ENCODE measurements at places on chromosomes 2 and 18.

- peak; percentile 58 for DNase-seq
Observed at GRCh38 chr2:119389615-119390306, 23.0 kb downstream of the DBI start.

GRCh38 chr2:237858294-237859081, 935 bp upstream of the RAMP1 start:
- DNase-seq, result peak; percentile 62

DNA sequence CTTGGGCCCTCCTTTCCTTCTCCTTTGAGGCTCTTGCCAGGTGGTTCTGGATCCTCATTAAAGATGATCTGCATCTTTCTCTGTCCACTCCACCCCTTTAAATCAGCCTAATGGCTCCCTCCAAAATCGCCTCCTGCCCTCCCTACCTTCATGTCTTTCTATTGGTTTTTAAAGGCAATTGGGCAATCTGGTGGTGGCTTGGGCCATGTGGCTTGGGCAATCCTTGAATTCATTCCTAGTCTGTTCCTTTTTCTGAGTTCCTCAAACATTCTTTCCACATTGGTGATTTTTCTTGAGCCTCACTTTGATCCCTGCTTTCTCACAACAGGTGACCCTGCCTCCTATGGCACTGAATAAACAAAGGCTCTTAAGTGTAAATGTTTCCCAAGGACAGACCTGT, 266.2 kb upstream of the REV1 start:
- no peak for DNase-seq

GRCh38 chr2:145569108-145569507, 1049.2 kb upstream of the ZEB2 start:
- no peak for DNase-seq

GRCh38 chr2:101089942-101090799, 61.0 kb downstream of the TBC1D8 start:
- no peak for DNase-seq

- DNase-seq, result no peak
Observed at GRCh38 chr2:100978582-100979191, 23.4 kb upstream of the RPL31 start.

DNA sequence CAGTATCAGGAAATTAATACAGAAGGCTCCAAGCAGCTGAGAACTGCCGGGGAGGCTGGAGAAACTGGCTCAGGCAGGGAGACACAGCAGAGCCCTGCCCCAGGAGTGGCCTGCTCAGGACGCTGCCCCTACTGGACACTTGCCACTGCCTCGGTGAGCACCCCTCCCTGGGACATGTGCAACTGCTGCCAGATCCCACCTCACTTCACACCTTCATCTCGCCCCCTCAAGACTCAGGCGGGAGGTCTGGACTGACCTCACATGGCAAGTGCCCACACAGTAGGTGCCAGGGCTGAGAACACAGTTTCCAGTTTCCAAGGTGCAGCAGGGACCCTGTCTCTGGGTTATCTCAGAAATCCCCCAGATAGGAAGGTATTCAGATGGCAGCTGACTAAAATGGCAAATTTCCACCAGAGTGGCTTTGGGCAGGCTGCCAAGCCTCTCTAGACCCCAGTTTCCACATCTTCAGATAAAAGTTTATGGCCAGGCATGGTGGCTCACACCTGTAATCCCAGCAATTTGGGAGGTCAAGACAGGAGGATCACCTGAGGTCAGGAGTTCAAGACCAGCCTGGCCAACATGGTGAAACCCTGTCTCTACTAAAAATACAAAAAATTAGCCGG, 33.7 kb upstream of the LBH start:
- no peak for DNase-seq

GRCh38 chr2:106990297-106990696, 104.3 kb upstream of the ST6GAL2 start:
- peak; percentile 87 for DNase-seq

DNA sequence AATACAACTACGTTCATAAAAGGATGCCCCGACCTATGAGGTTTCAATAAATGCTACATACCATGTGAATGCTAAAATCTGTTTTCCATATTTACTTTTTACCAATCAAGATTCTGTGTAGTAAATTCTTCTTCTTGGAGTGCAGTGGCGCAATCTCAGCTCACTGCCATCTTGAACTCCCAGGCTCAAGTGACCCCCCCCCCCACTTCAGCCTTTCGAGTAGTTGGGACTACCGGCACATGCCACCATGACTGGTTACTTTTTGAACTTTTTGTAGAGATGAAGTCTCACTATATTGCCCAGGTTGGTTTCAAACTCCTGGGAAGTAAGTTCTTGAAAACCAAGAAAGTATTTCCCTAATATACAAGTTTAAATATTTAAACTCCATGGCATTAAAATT, 14.4 kb upstream of the USP34 start:
- no peak for DNase-seq

GRCh38 chr2:26809211-26809610, 23.4 kb downstream of the CENPA start:
- DNase-seq, result no peak

DNA sequence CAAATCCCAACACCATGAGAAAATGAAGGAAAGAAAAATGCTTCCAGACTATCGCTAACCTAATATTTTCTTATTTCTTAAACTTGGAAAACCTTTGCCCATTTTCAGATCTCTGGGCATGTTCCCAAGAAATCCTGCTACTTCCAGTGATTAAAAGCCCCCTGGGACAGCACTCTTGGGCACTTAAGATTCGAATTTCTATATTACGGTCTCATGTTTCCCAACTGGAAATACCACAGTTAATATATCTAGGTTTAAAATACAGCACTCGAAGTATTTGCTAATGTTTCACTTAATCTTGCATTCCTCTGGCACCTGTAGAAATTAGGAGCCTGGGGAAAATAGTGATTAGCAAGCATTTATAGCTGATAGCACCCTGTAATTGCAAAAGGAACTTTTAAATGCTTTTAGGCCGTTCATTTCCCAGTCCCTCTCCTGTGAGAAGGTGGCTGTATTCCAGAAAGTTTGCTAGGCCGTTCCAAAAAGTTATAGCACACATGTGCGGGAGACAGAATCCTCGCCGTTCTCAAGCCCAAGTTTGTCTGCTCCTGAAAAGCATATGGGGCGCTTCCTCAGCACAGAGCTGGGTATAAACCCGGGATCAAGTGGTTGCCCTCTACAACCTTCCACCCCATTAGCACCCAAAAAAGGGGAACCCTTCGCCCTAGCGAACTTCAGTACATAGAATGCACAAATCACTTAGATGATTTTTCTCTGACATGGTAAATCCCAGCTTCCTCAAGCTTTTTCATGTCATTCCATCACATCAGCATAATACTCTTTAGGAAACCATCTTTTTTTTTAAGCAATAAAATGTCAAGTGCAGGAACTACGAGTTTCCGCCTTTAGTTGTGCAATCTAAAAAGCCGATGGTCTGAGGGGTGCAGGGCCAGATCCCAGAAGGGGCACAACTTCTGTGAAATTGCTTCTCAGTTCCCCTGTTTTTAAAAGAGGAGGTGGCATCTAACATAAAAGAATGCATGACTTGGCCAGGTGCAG, 60.6 kb downstream of the DIPK1C start:
- no peak for DNase-seq

DNA sequence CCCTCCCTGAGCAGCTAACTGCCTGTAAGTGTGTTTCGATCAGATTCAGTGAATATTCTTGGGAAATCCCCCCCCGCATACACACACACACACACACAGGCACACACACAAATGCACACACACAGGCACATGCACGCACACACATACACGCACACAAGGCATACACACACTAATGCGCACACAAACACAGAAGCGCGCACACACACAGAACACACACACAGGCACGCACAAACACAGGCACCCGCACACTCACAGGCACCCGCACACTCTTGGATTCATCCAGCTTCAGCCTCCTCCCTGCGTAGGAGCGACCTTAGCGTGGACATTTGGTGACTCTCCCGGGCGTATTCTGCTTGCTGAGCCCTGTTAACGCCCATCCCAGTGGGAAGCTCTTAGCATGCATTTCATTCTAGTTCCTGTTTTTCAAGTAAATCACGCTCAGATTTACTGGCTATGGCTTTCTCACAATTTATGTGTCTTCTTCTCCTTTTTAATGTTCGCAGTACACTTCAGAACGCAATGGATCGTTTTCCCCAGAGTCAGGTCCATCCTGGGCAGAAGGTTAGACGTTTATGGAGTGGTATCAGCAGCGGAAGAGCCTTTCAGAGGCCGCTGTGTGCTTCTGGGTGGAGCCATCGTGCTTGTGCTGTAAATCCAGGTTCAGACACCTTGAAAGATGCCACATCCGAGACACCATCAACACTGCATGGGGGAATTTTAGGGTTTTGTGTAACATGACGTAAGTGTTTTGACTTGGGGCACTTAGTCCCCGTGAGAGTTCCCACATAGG, 656.6 kb downstream of the GALR1 start:
- no peak for DNase-seq

DNA sequence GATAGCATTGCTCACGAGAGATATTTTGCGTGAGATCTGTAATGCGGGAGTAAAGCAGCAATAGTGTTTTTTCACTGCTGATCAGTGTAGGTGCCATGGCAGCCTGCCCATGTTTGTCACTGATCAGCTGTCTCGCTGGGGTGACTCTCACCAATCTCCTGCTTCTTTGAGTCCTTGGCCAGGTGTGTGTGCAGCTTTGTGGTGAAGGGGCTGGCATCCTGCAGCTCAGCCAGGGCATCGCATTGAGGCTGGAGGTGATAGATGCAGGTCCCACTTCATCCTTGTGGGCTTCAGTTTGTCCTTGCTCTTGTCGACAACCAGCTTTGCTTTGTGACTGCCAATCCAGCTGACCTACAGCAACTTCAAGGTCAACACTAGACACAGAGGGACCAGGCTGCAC, 258.3 kb upstream of the CXCR4 start:
- DNase-seq, result no peak

DNA sequence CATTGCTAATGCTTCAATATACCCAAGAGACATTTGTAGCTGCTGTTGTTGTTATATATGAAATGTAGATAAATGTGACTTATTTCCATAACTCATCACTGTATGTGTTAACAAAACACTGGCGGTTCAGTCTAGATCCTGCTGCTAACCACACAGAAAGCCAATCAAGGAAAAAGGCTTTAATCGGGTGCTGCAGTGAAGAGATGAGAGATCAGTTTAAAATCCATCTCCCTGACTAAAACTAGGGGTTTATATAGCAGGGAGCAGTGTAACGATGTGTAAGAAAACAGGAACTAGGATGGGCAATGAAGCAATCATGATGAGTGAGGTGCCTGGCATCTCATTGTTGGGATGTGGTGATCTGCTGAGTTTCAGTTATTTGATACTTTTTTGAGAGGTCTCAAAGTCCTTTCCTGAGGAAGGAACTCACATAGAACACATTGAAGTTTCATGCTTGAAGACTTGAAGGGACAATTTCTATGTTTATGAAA, 677.7 kb upstream of the CDH7 start:
- no peak for DNase-seq

- DNase-seq, result no peak
Observed at GRCh38 chr2:75186821-75187220, 12.5 kb downstream of the TACR1 start.

GRCh38 chr2:3535794-3536681, 16.7 kb upstream of the ADI1 start:
- no peak for DNase-seq

GRCh38 chr2:69116438-69116837, 103.5 kb downstream of the ANTXR1 start:
- no peak for DNase-seq

GRCh38 chr18:78169174-78169864, 810.3 kb upstream of the SALL3 start:
- no peak for DNase-seq

DNA sequence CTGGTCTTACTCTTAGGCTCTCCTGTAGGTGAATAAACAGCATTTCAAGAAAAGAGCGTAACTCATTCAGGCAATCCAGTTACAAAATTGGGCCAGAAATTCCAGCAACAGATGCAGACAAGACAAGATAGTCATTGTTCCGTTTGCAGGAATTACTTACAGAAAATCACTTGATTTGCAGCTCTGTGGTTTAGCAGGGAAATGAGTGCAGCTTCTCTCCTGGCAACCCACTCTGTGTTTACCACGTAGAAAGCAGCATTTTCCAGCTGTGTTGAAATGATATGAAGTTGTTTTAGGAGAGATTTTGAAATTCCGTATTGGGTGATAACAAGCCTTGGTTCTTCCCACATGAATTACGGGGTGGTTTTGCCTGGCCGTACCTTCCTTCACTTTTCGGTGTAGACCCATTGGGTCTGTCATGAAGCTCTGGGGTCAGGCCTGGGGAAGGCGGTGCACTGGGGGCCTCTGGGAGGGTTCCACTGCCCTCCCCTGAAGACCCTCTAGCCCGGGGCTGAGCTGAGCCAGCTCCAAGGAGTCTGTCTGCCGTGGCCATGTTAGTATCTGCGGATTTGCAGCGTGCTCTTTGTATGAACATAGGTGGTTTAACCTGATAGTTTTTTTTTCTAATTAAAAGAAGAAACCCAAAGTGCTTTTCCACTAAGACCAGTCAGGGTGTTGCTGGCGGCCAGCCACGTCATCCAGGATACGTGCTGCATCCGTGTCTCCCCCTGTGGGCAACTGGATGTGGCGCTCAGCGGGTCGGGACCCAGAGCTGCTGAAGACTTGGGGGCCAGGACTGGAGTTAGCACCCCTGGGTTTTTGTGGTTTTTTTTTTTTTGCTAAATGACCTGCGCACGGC, 58.9 kb upstream of the KCNG2 start:
- no peak for DNase-seq

- no peak for DNase-seq
Observed at GRCh38 chr2:116142644-116143227, 1671.8 kb upstream of the DDX18 start.

DNA sequence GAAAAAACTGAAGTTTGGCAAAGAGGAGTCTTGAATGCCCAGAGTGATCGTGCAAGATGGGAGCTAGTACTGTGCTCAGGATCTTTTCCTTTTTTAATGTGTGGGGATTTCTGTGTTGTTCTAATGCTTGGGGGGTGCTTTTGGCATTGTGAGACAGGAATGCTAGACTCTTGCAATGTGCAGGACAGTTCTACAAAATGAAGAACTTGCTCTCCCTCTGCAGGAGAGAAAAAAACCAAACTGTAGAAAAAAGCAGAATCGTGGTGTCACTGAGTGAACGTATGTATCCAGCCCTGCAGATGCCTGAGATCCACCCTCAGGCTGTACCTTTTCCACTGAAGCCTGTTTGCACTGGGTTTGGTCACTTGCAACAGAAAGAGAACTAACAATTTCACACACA, 12.1 kb upstream of the TTC39C start:
- DNase-seq, result no peak

GRCh38 chr2:44077942-44078511, 82.2 kb upstream of the LRPPRC start:
- no peak for DNase-seq

DNA sequence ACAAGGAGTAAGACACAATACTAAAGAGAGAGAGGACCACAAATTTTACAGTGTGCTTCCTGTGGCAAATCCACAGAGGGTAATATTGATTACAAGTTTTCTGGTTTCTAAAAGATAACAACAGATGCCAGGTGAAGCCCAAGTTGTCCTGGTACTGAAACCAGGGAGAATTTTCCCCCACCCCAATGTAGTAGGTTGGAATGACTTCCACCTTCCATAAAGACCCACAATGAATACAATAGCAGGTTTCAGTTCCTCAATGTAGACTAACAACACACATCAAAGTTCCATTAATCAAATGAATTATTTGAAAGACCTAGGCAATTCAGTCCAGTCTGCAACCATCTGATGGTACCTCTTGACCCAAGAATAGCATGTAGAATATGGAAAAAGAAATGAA, 44.0 kb upstream of the TMEM247 start:
- DNase-seq, result no peak

All from NCI-H1694 treated with DMSO at 0.1 percent for 48 hours (cell line).